ENCODE measurements at places on chromosomes 3 and 15.
A peak's percentile ranks its signal among the peaks of the same experiment; 100 is the strongest.

- DNase-seq: no peak
Measured at GRCh38 chr3:168284728-168285127, 189.0 kb upstream of the GOLIM4 start.

DNA sequence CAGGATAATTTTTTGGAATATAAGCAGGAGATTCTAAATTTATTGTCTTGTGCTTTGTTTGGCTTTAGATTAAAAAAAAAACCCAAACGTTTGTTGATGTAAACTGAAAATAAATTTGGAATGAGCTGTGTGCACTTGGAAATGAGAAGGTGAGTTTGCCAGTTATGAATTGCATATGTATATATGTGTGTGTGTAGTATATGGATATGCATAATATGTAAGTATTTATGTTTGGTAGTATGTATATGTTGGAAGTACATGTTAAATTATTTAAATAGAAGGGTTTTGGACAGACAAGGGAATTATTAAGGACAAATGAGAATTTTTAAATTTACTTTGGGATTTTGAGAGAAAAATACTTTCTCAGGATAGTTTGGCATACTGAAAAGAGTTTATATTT lies 265.8 kb upstream of the CNTN3 start:
- no peak for DNase-seq

GRCh38 chr15:49083401-49084284 lies 37.4 kb upstream of the SECISBP2L start:
- peak; percentile 8 for DNase-seq

DNA sequence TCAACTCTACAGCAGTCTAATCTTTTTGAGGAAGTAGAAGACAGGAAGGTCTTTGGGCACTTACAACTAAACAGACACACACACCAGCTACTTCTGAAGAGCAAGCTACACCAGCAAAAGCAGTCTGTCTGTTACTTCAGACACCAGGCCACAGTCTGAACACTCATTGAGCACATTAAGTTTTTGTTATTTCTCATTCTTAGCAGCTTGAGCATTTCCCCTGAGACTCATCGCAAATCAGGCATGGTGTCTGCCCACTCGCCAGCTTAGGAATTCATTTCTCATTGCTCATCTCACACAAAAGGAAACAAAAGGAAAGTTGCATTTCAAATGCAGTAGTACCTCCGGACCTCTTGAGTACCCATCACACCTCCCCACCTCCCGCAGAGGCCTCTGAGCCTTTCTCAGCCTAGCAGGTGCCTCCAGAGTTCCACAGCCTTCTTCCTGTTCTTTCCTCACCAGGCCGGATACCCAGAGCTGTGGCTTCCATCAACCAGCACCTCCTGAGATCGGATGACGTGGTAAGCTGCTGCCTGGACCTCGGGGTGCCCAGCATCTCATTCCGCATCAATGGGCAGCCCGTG lies 302.0 kb downstream of the RYR3 start:
- no peak for DNase-seq

GRCh38 chr3:168384990-168385389 lies 289.3 kb upstream of the GOLIM4 start:
- DNase-seq: no peak

DNA sequence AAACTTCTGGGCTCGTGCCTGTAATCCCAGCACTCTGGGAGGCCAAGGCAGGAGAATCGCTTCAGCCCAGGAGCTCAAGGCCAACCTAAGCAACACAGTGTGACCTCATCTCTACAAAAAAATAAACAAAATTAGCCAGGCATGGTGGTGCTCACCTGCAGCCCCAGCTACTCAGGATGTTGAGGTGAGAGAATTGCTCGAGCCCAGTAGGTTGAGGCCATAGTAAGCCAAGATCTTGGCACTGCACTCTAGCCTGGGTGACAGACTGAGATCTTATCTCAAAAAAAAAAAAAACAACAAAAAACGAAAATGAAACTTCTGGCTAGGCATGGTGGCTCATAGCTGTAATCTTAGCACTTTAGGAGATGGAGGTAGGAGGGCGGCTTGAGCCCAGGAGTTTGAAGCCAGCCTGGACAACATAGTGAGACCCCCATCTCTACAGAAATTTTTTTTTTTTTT lies 53.7 kb downstream of the PIK3CB start:
- DNase-seq: peak; percentile 46
